Activated CD4-positive, alpha-beta T cell treated with anti-CD3 and anti-CD28 coated beads for 36 hours (primary cell): ENCODE measurements at places on chromosomes 13 and 19.
A peak's percentile ranks its signal among the peaks of the same experiment; 100 is the strongest.

DNA sequence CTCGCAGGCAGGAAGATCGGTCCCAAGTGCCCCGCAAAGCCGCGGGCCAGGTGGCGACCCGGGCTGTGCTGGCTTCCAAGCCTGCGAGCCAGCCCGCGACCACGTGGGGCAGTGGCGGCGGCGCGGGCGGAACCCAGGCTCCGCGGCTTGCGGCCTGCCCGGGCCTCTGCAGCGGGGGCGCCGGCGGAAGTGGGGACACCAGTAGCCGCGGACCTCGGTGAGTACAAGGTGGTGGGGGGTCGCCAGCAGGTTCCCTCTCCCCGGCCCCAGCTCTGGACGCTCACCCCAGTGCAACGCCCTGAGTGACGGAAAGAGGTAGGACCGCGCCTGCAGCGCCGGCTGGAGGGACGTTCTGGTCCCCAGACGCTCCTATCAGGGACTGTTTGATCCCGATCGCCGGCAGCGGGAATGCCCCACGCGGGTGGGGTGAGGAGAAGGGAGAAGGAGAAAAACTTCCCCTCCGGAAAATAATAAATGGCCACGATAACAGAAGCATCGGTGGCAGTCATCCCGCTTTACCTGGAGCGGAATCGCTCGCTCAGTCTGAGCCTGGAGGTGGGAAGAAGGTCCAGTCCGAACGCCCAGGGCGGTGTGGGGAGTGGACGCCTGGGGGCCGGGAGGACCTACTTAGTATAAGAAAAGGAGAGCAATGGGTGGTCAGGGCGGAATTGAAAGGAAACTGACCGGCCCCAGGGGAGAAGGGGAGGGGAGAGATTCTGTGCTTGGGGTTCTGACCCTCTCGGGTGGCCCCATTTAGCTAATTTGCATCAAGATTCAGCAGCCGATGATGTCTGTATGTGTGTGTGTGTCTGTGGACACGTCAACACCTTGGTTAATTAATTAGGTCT, at the start of gene GEMIN7:
Gene GEMIN7, plus strand, starts transcription at position 198 of the 848 bp plus-strand sequence. CDS start 10,855 bp downstream, outside the sequence.
- peak within 1 kb of the TSS; percentile 88 for H3K27ac ChIP-seq
- no peaks in the 10 kb centered on the region for H3K27me3 ChIP-seq
- DNase-seq: peak; percentile 90
- peak within 1 kb of the TSS; percentile 99 for H3K4me3 ChIP-seq

DNA sequence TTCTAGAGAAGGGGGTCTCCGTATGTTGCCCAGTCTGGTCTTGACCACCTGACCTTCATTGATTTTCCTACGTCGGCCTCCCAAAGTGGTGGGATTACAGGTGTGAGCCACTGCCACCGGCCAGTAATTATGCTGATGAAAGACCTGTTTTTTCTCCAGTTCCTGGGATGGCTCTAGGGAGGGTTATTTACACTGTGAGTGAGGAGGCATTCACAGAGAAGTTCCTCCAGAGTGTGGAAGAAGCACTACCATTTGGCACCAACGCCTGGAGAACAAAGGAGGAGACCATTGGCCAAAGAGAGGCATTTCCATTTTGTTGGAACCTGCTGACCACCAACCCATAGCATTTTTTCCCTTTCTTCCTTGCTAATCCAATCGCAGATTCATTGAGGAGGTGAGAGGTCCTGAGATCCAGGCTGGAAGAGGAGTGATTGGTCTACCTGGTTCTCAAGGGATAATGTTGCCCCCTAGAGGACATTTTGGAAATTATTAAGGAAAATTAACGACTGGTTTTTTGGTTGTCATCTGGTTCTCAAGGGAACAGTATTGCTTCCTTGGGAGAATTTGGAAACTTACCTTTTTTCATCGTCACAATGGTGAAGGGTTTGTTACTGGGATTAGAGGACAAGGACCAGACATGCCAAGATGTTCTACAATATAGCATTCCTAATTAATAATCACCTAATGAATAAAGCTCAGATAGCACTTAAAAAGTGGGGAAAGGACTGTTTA, 5.5 kb upstream of the SAE1 start:
- H3K27me3 ChIP-seq: no peaks in the 10 kb centered on the region
- peaks cover 3% of the 10 kb centered on the region for H3K4me1 ChIP-seq
- DNase-seq: peak; percentile 14
- H3K27ac ChIP-seq: peak overlapping the region; percentile 20
- no peaks in the 10 kb centered on the region for H3K36me3 ChIP-seq

- H3K4me1 ChIP-seq: peaks cover 1% of the 10 kb centered on the region
- no peak overlapping the region for H3K4me3 ChIP-seq
- H3K27ac ChIP-seq: no peak overlapping the region
- DNase-seq: no peak
- H3K36me3 ChIP-seq: peaks cover 17% of the 10 kb centered on the region
- no peaks in the 10 kb centered on the region for H3K27me3 ChIP-seq
Measured at GRCh38 chr19:883661-884211, 9.3 kb downstream of the MED16 start.

DNA sequence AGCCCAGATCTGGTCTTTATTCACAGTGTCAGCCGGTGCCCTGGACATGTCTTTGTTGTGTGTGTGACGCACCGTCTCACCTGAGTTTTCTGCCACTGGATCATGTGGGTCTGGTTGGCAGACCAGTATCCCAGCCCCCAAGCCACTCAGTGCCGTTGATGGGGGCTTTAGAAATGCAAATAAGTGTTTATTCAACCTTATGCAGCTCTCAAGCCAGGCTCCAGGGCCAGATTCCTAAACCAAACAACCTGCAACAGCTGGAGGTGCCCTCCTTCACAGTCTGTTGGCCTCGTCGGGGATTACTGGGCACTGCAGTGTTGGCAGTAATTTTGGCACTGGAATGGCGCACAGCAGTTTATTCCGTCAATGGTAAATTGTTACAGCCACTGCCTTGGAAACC, 21.6 kb downstream of the FAM124A start:
- H3K4me3 ChIP-seq: no peak overlapping the region
- peaks cover 3% of the 10 kb centered on the region for H3K27me3 ChIP-seq
- H3K4me1 ChIP-seq: no peaks in the 10 kb centered on the region
- no peak for DNase-seq

DNA sequence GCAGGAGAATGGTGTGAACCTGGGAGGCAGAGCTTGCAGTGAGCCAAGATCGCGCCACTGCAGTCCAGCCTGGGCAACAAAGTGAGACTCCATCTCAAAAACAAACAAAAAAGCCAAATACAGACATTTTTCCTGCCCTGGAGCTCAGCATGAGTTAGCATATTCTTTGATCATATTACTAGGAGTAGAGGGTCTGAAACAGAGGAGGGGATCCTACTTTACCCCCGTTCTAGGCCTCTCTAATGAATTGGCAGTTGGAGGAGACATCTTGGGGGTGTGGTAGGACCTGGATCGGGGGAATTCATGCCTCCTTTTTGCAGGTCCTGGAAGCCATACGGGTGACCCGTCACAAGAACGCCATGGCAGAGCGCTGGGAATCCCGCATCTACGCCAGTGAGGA, 12.3 kb downstream of the MISP start:
- no peaks in the 10 kb centered on the region for H3K36me3 ChIP-seq
- DNase-seq: no peak
- no peak overlapping the region for H3K4me3 ChIP-seq
- no peaks in the 10 kb centered on the region for H3K27me3 ChIP-seq
- no peak overlapping the region for H3K27ac ChIP-seq
- no peaks in the 10 kb centered on the region for H3K4me1 ChIP-seq

GRCh38 chr13:108933061-108933460, 303.6 kb downstream of the MYO16 start:
- H3K36me3 ChIP-seq: no peaks in the 10 kb centered on the region
- H3K27ac ChIP-seq: no peak overlapping the region
- H3K4me3 ChIP-seq: no peak overlapping the region
- no peaks in the 10 kb centered on the region for H3K4me1 ChIP-seq
- peaks cover 18% of the 10 kb centered on the region for H3K27me3 ChIP-seq
- no peak for DNase-seq

GRCh38 chr13:110018009-110018408, 231.6 kb upstream of the IRS2 start:
- no peaks in the 10 kb centered on the region for H3K4me1 ChIP-seq
- no peak overlapping the region for H3K27ac ChIP-seq
- DNase-seq: no peak
- H3K27me3 ChIP-seq: peaks cover 8% of the 10 kb centered on the region
